HEK293T (cell line): ENCODE measurements at places on chromosomes 3 and 15.

GRCh38 chr15:26132811-26133210 is 269.7 kb upstream of the ATP10A start:
- DNase-seq, result no peak

- DNase-seq, result no peak
These were observed 483.1 kb downstream of the NAALADL2 start for GRCh38 chr3:175342196-175342595.

DNA sequence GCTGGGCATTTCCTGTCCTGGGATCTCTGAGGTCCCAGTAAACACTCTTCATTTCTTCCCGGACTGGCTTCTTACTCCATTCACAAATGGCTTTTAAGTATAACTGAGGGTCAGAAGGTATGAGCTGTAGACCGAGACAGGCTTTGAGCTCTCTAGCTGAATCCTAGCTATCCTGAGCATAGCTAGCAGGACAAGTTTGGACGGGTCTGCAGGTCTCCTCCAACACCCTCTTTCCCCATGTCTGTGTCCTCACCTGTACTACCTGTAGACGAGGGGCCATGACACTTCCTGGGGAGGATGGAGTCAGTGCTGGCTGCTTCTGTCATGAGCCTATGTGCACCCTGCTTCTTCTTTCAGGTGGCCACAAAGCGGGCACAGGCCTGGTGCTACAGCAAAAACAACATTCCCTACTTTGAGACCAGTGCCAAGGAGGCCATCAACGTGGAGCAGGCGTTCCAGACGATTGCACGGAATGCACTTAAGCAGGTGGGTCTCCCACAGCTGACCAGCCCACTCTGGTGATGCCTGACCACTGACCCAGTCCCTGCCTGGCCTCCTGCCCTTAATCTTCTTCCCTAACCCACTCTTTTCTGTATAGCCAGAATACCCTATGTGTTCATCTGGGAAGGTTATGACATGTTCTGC is 72.1 kb upstream of the ACAD9 start:
- no peak for DNase-seq

DNA sequence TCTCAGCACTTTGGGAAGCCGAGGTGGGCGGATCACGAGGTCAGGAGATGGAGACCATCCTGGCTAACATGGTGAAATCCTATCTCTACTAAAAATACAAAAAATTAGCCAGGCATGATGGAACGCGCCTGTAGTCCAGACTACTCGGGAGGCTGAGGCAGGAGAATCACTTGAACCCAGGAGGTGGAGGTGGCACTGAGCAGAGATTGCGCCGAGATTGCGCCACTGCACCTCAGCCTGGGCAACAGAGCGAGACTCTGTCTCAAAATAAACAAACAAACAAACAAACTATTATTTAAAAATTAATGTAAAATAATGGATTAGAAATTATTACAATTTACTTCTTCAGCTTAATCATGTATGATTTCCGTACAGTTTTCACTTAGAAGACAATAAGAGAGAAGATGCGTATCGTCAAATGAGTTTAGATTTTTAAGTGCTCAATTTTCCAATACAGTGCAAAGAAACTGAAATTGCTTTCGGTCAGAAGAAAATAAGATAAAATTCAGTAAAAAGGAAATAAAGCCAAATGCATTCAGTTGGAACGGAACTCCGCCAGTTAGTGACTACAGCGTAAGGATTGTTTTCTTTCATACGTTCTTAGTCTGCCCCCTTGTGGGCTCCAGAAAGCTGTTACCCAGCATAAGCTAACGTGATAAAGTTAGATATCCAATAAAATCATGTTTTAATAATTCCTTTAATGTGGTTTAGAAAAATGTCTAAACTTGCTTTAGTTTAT is 24.8 kb downstream of the AADAC start:
- DNase-seq, result peak; percentile 57

DNA sequence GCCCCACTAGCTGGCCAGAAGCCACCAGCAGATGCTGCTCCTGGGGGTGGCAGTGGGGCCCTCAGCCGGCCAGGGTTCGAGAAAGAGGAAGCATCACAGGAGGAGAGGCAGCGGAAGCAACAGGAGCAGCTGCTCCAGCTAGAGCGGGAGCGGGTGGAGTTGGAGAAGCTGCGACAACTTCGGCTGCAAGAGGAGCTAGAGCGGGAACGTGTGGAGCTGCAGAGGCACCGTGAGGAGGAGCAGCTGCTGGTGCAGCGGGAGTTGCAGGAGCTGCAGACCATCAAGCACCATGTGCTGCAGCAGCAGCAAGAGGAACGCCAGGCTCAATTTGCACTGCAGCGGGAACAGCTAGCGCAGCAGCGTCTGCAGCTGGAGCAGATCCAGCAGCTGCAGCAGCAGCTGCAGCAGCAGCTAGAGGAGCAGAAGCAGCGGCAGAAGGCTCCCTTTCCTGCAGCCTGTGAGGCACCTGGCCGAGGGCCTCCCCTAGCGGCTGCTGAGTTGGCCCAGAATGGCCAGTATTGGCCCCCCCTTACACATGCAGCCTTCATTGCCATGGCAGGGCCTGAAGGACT is 17.5 kb upstream of the APEH start:
- DNase-seq, result no peak

DNA sequence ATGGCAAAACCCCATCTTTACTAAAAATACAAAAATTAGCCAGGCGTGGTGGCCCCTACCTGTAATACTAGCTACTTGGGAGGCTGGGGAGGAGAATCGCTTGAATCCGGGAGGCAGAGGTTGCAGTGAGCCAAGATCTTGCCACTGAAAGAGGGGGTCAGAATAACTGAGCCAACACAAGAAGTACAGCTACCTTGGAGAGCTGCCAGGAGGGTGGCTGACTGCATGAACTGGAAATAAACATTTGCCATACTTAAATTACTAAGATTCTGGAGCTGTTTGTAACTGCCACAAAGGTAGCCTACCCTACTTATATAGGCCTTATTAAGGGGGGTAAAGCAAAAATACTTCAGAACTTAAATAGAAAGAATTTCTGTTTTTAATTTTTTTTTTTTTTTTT is 15.4 kb upstream of the PIK3CB start:
- DNase-seq, result no peak

- DNase-seq, result no peak
These were observed 12.2 kb downstream of the TARS3 start for GRCh38 chr15:101712078-101712477.

- no peak for DNase-seq
These were observed 70.4 kb downstream of the UMPS start for GRCh38 chr3:124800511-124801258.
